GM12891 (cell line): ENCODE measurements at places on chromosomes 16 and 17.

GRCh38 chr17:71488851-71489250 is 632.0 kb upstream of the SOX9 start:
- DNase-seq = no peak

GRCh38 chr16:2964475-2965336 is 631 bp downstream of the KREMEN2 start:
- DNase-seq = peak; percentile 82

- DNase-seq = peak; percentile 51
Measured at GRCh38 chr17:9729034-9729650, 62.2 kb downstream of the DHRS7C start.

DNA sequence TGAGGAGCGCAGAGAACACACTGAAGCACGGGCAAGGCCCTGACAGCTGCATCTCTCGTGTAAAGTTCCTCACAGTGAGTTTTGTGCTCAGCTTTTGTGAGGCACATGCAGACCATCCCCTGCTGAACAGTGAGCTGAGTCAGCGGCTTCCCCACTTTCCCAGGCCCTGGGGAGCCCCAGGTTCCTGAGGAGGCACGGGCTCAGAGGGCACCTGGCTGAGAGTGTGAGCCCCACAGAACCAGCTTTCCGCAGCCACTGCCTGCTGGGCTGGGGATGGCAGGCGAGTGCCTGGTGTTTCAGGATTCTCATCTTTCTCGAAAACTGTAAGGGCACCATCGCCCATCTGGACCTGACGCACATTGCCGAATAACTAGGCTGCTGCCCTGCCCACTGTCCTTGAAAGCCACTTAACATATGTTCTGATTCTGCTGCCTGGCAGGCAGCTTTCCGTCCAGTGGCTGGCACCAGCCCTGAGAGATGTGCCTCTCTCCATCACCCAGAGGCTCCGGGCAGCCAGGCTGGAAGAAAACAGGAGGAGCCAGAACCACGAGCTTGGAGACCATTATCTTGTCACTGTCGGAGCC is 266.7 kb upstream of the FOXF1 start:
- DNase-seq = no peak

DNA sequence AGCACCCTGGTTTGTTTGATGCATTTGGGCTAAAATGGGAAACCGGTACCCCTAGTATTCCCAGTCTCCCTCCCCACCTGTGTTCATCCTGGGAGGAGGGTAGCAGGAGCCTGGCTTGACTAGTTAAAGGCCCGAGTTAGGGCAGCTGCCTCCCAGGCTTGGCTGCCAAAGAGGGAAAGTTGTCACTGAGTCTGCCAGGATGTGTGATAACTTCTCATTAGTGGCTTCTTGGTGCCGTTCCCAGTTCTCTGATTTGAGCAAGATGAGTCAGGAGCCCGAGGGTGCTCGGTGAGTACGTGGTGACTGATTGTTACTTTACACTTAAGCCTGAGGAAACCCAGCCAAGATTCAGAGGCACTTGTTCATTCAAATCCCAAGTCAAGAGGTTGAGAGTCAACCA is 2.5 kb downstream of the KRT32 start:
- no peak for DNase-seq

GRCh38 chr16:29877266-29877961 is 14.4 kb upstream of the CDIPT start:
- no peak for DNase-seq

- no peak for DNase-seq
Measured at GRCh38 chr16:54932737-54933254, 2.1 kb downstream of the IRX5 start.

- DNase-seq = no peak
Measured at GRCh38 chr17:58005031-58005727, 1.9 kb downstream of the SRSF1 start.

- no peak for DNase-seq
Measured at GRCh38 chr17:45293413-45294211, 23.2 kb downstream of the MAP3K14 start.

GRCh38 chr16:80341263-80341662 is 199.5 kb upstream of the DYNLRB2 start:
- DNase-seq = no peak

- peak; percentile 30 for DNase-seq
Measured at GRCh38 chr17:48841395-48841831, 10.6 kb downstream of the CALCOCO2 start.
